ENCODE measurements at places on chromosomes 16 and 17. TPM values are rescaled to one million over a fixed set of nuclear protein-coding genes. Genes with fewer than 3 reads are reported as not detected.

ZNF821 gene
- total RNA-seq, result 16.2 TPM

DNA sequence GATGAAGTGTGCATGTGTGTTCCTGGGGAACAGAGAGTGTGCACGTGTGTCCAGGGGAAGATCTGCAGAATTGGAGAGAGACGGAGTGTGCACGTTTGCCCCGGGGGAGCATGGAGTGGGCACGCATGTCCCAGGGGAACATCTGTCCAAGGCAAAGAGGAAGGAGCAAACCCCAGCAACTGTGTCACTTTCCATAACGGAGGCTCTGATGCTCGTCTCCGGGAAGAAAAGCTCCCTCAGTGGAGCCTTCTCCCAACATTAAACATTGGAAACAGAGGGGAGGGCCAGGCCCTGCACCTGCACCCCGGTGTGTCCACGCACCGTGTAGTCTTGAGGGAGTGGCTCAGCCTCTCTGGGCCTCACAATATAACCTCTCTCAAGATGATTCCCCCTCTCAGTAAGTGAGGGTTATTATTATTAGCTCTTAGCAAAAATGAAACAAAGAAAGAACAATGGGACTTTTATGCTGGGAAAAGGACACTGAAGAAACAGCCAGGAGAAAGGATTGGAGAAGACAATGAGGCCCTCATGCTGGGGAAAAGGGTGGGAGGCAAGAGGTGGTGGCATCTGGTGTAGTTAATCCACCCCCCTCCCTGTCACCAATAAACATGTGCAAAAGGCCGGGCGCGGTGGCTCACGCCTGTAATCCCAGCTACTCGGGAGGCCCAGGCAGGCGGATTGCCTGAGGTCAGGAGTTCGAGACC lies 7.6 kb downstream of the RAB40B start:
- no peak overlapping the region for H3K4me3 ChIP-seq
- no peaks in the 10 kb centered on the region for H3K27me3 ChIP-seq
- DNase-seq, result no peak
- no peak overlapping the region for H3K27ac ChIP-seq
- no peaks in the 10 kb centered on the region for H3K36me3 ChIP-seq

DNA sequence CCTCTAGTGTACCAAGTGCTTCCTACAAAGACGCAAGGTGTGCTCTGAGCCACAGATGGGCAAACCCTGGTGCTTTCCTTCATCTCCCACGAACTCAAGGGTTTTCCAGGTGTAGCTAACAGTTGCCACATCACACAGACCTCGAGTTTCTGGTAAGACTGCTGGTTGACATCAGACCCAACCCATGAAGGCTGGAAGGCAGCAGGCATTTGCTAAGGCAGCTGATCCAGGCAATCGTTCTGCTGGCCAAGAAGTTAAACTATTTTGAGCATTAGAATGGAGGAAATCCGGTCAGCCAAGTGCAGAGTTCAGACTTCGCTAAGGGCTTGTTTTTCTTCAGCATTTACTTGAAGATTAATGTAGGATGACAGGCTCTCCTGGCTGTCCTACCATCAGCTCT lies 11.5 kb downstream of the HAS3 start:
- peaks cover 12% of the 10 kb centered on the region for H3K36me3 ChIP-seq
- no peak overlapping the region for H3K27ac ChIP-seq
- H3K4me3 ChIP-seq, result no peak overlapping the region
- no peaks in the 10 kb centered on the region for H3K27me3 ChIP-seq

- no peaks in the 10 kb centered on the region for H3K27me3 ChIP-seq
- H3K4me3 ChIP-seq, result no peak overlapping the region
- H3K27ac ChIP-seq, result no peak overlapping the region
Measured at GRCh38 chr17:13678841-13679240, 77.1 kb upstream of the HS3ST3A1 start.

- no peaks in the 10 kb centered on the region for H3K27me3 ChIP-seq
- H3K4me1 ChIP-seq, result no peaks in the 10 kb centered on the region
- H3K27ac ChIP-seq, result no peak overlapping the region
- no peaks in the 10 kb centered on the region for H3K36me3 ChIP-seq
- H3K4me3 ChIP-seq, result no peak overlapping the region
Measured at GRCh38 chr17:36001862-36002603, 680 bp upstream of the CCL15 start.

SEPTIN1 gene
- total RNA-seq, result 117 TPM

DNA sequence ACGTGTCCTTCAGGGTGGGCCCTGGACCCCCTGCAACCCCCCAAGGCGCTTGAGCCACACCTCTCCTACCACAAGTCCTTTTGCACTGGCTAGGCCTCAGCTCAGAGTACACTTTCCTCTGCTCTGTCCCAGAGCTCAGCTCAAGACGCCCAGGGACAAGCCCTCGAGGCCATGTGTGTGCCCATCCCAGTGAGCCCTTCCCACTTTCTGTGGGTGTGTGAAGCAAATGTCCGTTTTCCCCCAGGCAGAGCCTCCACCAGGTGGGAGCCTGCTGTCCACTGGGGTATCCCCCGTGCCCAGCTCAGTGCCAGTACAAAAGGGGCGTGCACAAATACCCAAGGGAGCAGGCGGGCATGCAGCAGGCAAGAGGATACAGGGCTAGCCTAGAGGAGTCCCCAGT lies 18.4 kb downstream of the KIFC3 start:
- no peak overlapping the region for H3K4me3 ChIP-seq
- no peaks in the 10 kb centered on the region for H3K27me3 ChIP-seq
- DNase-seq, result no peak
- no peaks in the 10 kb centered on the region for H3K4me1 ChIP-seq
- H3K36me3 ChIP-seq, result no peaks in the 10 kb centered on the region

GRCh38 chr16:66988197-66988788 lies at the start of gene CES4A:
Gene CES4A (plus strand): TSS chr16:66988589. CDS start chr16:66988773, 184 bp downstream.
- H3K27me3 ChIP-seq, result no peaks in the 10 kb centered on the region
- no peaks in the 10 kb centered on the region for H3K4me1 ChIP-seq
- no peak within 1 kb of the TSS for H3K27ac ChIP-seq
- no peak within 1 kb of the TSS for H3K4me3 ChIP-seq
- H3K36me3 ChIP-seq, result no peaks in the 10 kb centered on the region

CTRL gene
- total RNA-seq, result 1.6 TPM

DNA sequence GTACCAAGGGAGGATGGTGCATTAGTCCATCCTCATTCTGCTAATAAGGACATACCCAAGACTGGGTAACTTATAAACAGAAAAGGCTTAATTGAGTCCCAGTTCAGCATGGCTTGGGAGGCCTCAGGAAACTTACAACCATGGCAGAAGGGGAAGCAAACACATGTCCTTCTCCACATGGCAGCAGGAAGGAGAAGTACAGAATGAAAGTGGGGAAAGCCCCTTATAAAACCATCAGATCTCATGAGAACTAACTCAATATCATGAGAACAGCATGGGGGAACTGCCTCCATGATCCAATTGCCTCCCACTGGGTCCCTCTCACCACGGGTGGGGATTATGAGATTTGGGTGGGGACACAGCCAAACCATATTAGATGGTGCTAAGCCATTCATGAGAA lies 84.5 kb downstream of the SEC14L1 start:
- peaks cover 4% of the 10 kb centered on the region for H3K4me1 ChIP-seq
- no peak overlapping the region for H3K4me3 ChIP-seq
- no peak overlapping the region for H3K27ac ChIP-seq
- H3K27me3 ChIP-seq, result no peaks in the 10 kb centered on the region
- no peaks in the 10 kb centered on the region for H3K36me3 ChIP-seq

Data from Karpas-422 (cell line).